ENCODE measurements at places on chromosomes 16 and 17.

DNA sequence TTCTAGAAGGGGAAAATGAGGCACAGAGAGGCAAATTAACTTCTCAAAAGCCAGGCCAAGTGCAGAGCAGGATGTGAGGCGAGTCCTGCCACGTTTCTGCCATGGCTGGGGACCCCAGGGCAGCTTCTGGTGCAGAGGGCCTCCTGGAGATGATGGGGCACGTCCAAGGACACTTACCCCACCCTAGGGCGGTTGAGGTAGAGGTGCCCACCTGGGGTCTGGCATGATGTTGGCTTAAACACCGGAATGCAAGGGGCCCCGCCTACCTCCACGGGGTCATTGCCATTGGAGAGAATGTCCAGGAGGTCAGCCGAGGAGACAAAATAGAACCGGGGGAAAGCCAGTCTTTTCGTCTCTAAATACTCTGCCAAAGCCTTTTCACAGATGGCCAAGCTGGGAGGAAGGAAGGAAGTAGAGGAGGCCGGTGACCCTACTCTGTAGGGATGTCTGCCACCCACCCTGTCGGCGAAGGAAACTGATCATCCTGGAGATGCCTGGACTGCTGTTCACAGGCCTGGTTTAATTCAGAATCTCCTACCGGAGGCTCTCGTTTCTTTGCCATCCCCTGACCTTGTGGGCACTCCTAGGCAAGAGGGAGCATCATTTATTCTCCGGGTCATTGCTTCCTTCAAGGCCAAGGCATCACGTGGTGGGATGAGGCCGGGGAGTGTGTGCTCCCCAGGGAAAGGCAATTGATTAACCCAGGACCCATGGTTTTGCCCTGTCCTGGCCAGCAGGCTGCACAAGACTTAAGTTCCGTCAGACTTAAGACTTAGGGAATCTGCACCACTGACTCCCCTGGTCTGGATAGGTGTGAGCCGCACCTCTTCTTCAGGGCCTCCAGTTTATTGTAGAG is 70.5 kb downstream of the DNAH17 start:
- DNase-seq: no peak

DNA sequence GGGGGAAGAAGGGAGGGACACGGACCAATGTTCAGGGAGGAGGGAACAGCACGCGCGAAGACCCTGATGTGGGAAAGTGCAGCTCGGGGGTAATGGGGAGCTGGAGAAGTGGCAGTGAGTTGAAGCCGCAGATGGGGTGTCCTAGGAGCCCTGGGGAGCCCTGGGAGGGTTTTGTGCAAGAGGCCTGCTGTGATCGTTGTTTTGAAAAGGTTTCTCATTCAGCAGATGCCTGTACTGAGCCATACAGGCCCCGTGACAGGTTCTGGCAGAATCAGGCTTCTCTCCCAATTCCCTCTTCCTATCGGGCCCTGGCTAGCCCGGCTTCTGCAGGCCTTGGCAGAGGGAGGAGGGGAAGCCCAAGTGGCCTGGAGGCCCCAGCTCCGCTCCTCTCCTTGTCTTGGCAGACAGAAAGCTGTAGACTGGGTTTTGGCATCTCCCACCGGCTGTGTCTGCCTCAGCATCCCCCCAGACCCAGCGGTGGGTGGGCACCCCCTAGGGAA is 38.4 kb upstream of the EMP2 start:
- no peak for DNase-seq

GRCh38 chr16:84618581-84619460 is 943 bp upstream of the COTL1 start:
- DNase-seq: no peak

- no peak for DNase-seq
Measured at GRCh38 chr16:12988071-12988470, 86.7 kb downstream of the SHISA9 start.

- no peak for DNase-seq
Measured at GRCh38 chr16:84124257-84125073, 7.7 kb upstream of the MBTPS1 start.

DNA sequence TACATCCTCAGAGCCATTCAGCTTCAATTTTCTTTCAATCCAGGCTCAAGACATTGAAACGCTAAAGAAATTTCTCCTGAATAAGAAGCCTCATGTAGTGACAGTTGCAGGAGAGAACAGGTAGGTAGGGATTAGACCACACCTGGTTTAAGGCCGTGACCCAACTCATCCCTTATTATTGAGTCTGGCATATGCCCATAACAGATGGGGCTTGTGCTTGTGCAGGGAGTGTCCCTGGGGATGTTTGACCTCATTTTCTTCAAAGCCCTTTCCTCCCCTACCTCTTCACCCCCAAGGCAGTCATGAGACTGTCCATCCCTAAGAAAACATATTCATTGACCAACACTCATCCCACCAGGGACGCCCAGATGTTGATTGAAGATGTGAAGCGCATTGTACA is 24.3 kb downstream of the SUPT6H start:
- DNase-seq: no peak

GRCh38 chr17:74545843-74546230 is at the start of gene CD300C:
Gene CD300C (minus strand): TSS chr17:74546115. CDS start chr17:74545782, 333 bp downstream.
- no peak for DNase-seq

GRCh38 chr16:22206842-22207714 is 1.0 kb downstream of the EEF2K start:
- peak; percentile 79 for DNase-seq

DNA sequence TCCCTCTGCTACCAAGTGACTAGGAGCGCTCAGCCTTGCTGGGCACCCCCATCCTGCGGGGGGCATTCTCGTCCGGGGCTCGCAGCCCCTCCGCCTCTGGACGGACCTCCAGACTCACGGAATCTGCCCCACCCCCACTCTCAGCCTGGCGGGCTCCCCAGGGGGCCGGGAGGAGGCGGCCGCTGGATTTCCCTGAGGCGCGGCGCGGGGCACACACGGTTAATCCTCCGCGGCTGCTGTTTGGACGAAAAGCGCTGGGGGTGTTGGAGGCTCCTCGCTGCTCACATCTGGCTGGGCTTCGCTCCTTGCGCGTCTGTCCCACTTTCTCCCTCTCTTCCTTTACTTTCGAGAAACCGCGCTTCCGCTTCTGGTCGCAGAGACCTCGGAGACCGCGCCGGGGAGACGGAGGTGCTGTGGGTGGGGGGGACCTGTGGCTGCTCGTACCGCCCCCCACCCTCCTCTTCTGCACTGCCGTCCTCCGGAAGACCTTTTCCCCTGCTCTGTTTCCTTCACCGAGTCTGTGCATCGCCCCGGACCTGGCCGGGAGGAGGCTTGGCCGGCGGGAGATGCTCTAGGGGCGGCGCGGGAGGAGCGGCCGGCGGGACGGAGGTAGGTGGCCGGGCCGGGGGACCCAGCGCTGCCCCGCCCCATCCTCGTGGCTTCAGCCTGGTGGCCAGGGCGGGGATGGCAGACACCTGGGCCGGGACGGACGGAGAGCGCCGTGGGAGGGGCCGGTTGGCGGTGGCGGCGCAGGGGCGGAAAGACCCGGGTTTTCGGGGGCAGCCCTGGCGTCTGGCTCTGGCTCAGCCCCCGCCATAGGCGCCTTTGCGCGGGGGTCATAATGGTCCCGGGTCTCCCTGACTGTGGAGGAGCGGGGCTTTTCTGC is at the start of gene C1QTNF1:
Gene C1QTNF1 (plus strand): TSS at position 284 of the 886 bp plus-strand sequence. CDS start 19,800 bp downstream, outside the sequence.
- DNase-seq: peak; percentile 30

GRCh38 chr17:3025421-3026124 is 37.8 kb downstream of the OR1D5 start:
- DNase-seq: no peak

- DNase-seq: peak; percentile 1
Measured at GRCh38 chr16:72400257-72401083, 228.5 kb upstream of the PMFBP1 start.

GRCh38 chr16:81001330-81001729 is 5.4 kb downstream of the CMC2 start:
- DNase-seq: no peak

DNA sequence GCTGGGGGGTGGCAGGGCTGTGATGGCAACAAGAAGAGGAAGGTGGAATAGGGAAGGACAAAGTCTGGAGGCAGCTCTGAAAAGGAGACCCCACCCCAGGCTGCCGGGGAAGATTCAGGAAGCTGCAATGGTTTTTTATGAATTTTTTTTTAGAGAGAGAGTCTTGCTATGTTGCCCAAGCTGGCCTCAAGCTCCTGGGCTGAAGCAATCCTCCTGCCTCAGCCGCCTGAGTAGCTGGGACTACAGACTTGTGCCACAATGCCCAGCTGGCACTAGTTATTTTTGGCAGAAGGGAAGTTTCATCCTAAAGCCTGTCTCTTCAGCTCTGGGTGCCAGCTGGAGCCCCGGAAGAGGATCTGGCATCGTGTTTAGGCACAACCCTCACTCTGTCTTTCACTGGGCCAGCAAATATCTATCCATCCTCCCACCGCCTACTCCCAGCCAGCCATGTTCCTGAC is 1.3 kb upstream of the CES3 start:
- no peak for DNase-seq

- no peak for DNase-seq
Measured at GRCh38 chr17:31158746-31159377, 64.1 kb downstream of the NF1 start.

DNA sequence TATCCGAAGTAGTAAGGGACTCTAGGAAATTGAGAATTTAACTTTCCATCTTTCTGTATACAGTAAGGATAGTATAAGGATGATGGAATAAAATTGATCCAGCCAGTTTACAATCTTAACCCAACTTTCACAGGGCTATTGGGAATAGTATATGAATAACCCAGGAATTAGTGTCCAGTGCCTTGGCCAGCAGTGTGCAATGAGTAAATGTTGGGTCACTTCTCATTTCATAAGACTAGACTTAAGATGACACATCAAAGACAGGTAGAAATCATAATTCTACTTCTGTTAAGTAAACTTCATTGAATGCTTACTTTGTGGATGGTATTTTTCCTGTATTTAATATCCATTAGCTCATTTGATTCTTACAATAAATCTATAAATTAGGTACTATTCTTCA is 949.6 kb upstream of the GOT2 start:
- no peak for DNase-seq

- no peak for DNase-seq
Measured at GRCh38 chr16:83118365-83118764, 491.6 kb downstream of the CDH13 start.

GRCh38 chr16:21276090-21276489 is 2.0 kb downstream of the CRYM start:
- DNase-seq: no peak

- no peak for DNase-seq
Measured at GRCh38 chr16:81861915-81862314, 82.8 kb downstream of the PLCG2 start.

DNA sequence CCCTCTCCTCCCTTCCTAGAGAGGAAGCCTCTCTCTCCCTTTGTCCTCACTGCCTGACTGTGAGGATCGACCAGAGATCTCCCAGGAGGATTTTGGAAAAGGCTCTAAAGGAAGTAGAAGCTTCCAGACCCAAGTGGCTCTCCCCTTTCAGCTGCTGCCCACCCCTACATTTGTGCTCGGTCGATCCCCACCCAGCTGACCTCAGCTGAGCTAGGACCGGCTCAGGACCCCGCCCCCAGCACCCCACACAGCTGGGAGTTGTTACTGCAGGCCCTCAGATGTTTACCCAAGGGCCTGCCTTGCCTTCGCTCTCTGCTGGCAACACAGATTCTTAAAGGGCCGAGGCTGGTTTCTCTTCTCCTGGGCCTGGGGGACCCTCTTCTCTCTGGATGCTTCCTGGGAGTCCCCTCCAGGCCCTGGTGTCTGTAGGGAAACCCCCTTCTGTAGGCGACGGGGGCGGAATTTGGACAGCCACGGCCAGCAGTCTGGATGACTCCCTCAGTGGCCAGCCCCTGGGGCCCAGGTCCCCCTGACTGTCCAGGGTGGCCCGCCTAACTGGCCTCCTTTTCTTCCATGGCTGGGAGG is 26.9 kb upstream of the TIMP2 start:
- no peak for DNase-seq

GRCh38 chr17:81021531-81022343 is 13.2 kb upstream of the BAIAP2 start:
- DNase-seq: no peak

DNA sequence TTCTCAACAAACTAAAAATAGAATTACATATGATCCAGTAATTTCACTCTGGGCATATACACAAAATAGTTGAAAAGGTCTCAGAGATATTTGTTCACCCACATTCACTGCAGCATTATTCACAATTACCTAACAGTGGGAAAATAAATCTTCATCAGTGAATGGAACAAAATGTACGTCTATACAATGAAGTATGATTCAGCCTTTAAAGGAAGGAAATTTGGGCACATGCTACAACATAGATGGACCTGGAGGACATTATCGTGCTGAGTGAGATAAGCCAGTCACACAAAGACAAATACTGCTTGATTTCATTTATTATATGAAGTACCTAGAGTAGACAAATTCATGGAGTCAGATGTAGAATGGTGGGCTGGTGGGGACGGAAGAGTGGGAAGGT is 47.0 kb downstream of the MFSD11 start:
- DNase-seq: no peak

DNA sequence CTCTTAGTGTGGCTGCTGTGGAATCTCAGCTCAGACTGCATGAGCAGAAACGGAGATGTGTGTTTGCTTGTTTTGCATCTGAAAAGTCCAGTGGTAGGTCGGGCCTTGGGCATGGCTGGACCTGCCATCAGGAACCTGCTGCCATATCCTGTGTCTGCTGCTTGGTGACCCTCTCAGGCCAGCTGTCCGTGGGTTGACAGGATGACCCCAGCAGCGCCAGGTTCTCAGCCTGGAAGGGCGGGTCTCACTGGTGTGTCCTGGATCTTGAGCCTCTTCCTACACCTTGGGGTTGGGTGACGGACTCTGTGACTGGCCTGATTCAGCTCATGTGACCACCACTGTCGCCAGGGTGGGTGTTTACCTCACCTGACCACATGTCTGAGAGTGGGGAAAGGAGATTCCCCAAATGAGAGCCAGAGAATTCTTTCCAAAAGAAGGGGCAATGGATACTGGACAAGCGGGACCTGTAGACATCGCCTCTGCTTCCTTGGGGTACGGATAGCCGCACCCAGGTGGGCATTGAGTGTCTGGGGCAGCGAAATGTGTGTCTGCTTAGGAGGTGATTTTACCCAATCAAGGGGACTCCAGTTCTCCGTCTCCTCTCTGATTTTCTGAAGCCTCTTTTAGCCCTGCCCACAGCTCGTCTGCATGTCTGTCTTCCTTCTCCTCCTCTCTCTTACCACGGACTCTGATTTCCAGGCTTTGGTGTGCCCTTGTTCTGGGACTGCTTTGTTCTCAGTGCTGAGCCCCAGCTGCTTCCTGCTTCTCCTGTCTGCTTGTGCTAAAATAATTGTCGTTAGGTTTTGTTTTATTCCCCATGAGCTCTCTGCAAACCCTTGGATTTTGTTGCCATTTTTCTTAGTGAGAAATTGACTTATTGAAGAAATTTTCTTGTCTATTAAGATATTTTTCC is 399.7 kb downstream of the CPPED1 start:
- DNase-seq: no peak

GRCh38 chr16:14042706-14043105 is 28.4 kb upstream of the MRTFB start:
- DNase-seq: no peak
